ENCODE measurements at places on chromosomes 12 and 14. TPM values are rescaled to one million over a fixed set of nuclear protein-coding genes. Genes with fewer than 3 reads are reported as not detected.

- no peak for DNase-seq
Observed at GRCh38 chr12:25573346-25573745, 20.3 kb upstream of the LMNTD1 start.

DNA sequence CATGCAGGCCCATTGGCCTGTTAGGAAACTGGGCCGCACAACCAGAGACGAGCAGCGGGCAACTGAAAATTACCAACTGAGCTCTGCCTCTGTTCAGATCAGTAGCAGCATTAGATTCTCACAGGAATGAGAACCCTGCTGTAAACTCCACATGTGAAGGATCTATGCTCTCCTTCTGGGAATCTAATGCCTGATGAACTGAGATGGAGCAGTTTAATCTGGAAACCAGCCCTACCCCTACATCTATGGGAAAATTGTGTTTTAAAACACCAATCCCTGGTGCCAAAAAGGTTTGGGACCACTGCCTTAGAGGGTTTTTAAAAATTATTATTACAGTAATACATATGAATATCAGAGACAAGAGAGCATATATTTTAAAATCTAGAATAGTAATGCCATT is 1144.5 kb downstream of the FSCB start:
- DNase-seq = no peak

DNA sequence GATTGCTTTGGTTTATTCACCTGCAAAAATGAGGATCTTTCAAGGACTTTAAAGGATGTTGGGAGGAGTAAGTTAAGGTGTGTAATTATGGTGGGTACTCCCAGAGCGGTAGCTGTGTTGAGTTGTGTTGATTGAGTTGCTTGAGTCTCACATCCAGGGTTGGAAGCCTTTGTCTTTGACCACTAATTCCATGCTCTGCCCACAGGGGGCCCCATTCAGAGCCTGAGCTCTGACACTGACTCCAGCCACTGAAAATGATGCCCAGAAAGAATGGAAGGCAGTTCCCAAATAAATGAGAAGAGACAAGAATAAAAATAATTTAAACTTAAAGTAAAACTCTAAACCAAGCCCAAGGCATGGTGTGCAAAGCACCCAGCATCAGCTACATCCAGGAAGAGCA is 237.4 kb upstream of the PWP1 start:
- DNase-seq = peak; percentile 12

DNA sequence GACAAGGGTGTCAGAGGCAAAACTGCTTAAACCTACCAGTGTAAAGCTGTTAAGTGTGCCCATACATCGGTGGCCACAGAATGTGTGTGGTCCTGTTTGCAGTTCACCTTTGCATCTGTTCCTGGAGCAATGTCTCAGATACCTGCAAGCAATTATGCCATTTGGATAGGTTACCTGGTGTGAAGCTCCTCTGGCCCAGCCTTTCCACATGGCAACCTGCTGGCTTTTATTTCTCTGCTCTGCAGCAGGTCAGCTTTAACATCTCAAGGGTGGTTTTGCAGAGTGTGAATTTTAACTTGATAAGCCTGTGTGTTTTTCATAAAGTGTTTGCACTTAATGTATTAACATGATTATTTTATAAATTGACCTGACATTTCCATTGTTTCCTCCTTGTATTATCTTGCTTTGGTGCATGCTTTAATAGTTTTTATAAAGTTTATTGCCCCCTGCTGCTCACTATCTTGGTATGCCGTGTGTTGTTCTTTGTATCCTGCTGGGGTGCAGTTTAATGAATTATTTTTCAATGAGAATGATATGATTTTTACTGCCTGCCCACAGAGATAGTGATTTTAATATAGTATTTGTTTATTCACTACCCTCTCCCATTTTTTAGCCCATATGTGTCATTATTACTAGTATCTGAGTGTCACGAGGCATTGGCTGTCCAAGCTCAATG is 403.8 kb downstream of the NPAS3 start:
- DNase-seq = no peak

GRCh38 chr14:72024043-72024407 is 91.8 kb downstream of the RGS6 start:
- no peak for DNase-seq

DNA sequence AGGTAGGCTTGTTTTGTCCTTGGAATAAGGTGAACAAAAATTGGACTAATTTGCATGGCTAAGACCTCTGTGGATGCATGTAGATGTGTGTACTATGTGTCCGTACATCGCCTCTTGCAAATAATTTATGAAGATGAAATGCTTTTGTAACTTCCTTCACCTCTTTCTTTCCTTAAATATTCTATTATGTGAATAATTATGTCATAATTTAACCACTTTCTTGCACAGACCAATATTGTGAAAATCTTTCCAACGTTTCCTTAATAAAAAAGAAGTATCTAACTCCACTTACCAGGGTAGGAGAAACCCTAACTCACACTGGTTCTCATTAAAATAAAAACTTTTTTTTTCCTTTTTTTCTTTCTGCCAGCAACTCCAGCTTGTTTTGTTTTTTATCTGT is 4.0 kb downstream of the NANOG start:
- DNase-seq = no peak

- DNase-seq = no peak
Observed at GRCh38 chr12:40312982-40313576, 88.3 kb downstream of the LRRK2 start.

The SMOC1 gene
- 0.14 TPM for total RNA-seq

DNA sequence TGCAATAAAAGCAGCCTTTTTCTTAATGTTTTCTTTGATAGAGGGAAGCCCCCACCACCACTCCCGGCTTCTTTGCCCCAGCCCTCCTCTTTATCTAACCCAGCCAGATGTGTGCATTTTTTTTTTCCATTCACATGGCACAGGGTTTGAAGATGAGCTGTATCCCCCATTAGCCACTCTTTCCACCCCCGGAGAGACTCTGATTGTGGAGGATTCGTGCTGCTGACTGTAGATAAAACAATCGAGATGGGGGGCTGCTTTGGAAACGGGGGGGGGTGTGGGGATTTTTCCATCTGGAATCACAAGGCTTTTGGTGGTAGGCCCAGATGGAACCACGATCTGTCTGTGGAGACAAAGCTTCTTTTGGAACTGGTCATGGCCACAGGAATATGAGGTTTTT is 46.2 kb upstream of the VASH1 start:
- no peak for DNase-seq

DNA sequence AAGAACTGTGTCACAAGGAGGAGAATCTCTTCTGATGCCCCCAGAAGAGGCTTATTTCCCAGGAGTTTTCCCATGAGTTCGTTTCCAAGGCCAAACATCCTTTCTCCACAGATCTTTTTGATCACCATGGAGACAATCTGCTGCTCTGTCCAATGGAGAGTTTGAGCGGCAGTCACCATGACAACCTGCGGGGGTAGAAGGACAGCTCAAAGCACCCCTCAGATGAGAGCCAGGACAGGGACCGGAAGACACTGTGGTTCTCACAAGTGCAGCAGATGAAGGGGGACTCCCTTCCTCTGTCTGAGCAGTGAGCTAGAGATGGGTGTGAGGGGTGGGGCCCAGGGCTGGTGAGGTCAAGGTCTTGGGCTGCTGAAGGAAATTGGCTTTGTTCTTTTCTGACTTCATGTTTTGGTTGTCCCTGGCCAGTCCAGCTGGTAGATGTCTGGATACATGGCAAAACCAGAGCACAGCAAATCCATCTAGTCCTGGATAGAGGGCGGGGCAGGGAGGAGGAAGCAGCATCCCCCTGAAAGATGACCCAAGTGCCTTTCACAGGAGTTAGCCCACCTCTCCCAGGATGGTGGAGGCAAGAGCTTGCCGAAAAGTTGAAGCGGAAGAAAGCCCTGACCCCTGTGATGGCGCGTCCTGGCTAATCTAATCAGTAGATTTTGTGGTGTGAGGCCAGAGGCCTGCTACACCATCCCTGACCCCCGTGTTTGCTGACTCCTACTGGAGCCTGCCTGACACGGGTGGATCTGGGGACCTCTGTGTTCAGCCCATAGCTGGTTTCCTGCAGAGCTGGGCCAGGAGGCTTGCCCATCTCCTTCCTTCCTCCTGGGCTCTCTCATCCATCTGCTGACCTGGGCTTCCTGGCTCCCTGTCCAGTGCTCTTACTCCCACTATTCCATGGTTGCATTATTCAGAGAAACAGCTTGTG is 24.4 kb downstream of the DHRS2 start:
- DNase-seq = no peak

GRCh38 chr14:96383445-96383844 is 8.5 kb upstream of the AK7 start:
- no peak for DNase-seq

The HSP90B1 gene
- 857 TPM for total RNA-seq

DNA sequence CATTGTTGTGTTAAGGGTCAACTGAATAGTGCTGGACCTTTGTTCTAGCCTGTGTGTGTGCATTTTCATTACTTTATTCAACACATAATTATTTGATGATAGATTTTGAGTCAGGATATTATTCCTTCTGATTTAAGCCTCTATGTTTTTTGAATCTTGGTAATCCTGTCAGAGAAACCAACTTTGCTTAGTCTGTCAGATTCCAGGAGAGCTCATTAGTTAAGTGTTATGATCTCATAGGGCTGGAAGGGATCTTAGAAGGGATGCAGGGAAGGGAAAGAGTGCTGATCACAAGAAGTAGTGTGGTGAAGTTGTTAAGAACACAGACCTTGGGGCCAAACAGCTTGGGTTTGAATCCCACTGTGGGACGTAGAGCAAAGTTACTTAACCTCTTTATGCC is 52.9 kb downstream of the SCN8A start:
- no peak for DNase-seq

- DNase-seq = no peak
Observed at GRCh38 chr12:94460616-94460959, 921 bp upstream of the CEP83 start.

- no peak for DNase-seq
Observed at GRCh38 chr12:49389387-49389703, 22.1 kb downstream of the SPATS2 start.

GRCh38 chr12:15527201-15528080 is 205.1 kb downstream of the PTPRO start:
- DNase-seq = no peak

GRCh38 chr12:10614056-10614370 is 604 bp upstream of the MAGOHB start:
- no peak for DNase-seq

DNA sequence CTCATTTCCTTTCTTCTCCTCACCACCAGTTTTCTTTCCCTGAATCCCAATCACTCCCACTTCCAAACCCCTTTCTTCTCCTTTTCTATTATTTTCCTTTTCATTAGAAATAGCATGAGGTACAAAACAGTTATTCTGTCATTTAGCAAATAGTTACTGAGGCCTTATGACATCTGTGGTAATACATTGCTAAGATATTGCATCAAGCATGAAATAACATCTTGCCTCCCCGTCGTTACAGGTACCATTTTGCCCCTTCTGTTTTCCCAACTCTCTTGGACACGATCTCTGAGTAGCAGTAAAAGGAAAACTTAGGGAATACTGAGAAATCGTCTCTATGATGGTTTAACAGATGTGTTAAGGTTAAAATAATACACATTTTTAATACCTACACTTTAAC is 175.8 kb upstream of the SOX5 start:
- DNase-seq = no peak

DNA sequence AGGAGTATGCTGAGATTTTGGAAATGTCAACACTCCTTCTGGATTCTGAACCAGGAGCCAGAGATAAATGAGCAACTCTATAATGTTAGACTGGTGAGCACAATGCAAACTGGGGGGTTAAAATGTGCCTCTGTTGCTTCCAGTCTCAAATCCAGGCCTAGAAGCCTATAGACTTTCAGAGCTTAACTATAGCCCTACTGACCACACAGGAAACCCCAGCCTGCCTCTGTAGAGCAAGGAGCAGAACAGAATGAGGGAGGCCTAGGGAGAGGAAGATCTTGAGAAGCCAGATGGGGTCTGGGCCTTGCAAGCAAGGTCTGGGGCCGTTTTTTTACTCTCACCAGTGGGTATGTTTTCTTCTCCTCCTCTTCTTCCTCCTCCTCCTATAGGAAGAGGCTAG is 225.4 kb upstream of the KITLG start:
- DNase-seq = no peak

The IGFBP6 gene
- total RNA-seq = 34.7 TPM

- DNase-seq = no peak
Observed at GRCh38 chr12:1474041-1474573, 120.3 kb downstream of the FBXL14 start.

- DNase-seq = no peak
Observed at GRCh38 chr12:40911676-40912075, 219.4 kb downstream of the CNTN1 start.

DNA sequence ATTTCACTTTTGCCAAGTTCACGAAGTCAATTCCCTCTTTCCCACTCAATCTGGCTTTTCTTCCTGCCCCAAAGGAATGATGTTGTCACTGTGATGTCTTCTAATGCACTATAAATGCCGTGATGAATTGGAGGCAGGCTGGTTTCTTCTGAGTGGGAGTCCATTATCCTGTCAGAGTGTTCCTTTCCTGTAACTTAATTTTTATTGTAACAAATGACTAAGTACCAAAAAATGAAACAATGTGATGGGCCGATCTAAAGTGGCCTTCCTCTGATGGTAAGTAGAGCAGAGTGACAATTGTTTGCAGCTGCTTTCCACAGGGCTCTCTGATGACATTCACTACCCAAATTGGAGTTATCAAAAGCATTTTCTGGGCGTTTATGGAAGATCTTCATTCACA is 22.2 kb downstream of the TMEM30B start:
- no peak for DNase-seq

All from Caco-2 (cell line).